ENCODE measurements at places on chromosomes 7 and 10.

GRCh38 chr10:30697806-30698205 lies 68.3 kb upstream of the LYZL2 start:
- DNase-seq = no peak

DNA sequence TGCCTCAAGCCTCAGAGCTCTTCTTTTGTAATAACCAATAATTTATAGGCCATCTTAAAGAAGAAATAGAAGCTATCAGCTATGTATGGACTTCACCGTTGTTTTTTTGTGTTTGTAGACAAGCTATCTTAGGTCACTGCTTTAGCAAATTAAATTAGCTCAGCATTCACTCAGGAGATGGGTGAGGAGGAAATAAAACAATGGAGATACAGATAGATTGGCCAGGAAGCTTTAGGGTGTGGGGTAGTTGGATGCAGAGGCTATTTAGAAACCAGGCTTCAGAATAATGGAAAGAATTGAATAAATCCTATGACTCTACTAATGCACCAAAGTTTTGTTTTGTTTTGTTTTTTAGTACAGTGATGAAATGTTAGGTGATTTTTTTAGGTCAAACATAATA lies 66.1 kb downstream of the MDFIC start:
- no peak for DNase-seq

DNA sequence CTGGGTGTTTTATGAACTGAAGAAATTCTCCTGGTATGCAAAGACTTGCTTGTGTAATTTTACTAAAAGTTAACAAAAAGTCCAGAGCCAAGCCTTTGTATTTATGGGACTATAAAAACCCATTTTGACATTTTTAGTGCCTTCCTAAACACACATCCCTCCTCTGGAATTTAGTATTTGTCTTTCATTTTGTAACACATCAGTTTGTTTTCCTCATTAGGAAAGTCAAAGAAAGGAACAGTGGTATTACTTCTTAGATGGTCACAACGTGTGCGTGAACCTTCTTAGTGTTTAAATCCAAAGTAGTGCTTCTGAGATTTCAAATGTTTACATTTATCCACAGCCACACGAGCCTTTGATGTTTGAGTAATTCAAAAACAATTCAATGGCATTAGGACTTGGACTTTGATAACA lies 103.2 kb upstream of the TMEM106B start:
- no peak for DNase-seq

DNA sequence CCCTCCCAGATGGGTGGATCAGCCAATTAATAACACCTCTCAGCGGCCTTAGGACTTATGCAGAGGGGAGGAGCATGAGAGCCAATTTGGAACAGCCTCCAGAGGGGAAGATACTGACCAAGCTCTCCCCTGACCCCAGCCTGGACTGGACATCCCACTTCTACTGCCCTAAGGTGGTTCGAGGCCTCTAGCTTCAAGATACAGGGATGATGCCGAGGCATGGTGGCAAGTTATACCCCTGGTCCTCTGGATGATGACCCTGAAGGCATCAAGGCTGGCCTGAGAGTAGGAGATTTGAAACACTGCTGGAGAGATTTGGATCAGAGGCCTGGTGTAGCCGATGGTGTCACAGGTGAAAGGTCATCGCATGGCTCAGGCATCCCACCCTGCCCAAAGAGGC lies 3.2 kb downstream of the CDH23 start:
- DNase-seq = no peak

- no peak for DNase-seq
Observed at GRCh38 chr10:43594944-43595589, 11.2 kb upstream of the ZNF485 start.

DNA sequence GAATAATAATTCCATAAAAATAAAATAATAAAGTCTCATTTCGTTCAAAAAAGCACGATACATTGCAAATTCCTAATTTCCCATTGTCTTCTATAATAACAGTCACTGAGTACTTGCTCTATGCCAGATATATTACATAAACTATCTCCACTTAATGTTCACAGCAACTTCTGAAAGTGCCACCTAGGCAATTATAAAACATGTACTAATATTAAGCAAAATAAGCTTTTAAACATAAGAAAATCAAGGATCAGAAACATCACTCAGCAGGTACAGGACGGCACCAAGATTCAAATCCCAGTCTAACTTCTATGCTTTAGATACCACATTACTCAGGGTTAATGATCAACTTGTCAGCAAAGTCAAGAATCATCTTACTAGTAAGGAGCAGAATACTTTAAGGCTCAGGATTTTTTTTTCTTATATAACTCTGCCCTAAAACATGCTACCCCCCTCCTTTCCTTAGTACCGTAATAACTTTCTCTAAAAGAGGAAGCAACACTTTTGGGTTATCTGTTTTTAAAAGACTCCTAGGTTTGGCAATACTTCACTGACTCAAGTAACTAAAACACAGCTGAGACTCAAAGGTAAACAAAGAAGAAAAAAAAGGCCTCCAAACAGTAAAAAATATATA lies 51.3 kb downstream of the USP6NL start:
- DNase-seq = no peak

DNA sequence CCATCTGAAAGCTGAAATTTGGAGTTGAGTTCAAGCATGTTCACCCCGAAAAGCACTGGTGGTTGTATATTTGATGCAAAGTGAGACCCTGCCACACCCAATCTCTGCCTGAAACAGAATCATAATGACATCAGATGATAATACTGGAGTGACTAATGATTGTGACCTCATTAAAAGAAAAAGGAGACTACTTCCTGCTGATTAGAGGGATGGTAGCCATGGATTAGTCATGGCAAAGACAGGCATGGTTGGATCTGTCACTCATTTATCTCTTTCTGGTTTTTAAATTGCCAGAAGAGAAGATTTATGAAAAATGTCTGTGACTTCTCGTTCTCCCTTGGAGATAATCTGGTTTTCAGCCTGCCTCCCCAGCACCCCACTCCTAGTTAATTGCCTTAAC lies 101.2 kb downstream of the BAMBI start:
- no peak for DNase-seq

DNA sequence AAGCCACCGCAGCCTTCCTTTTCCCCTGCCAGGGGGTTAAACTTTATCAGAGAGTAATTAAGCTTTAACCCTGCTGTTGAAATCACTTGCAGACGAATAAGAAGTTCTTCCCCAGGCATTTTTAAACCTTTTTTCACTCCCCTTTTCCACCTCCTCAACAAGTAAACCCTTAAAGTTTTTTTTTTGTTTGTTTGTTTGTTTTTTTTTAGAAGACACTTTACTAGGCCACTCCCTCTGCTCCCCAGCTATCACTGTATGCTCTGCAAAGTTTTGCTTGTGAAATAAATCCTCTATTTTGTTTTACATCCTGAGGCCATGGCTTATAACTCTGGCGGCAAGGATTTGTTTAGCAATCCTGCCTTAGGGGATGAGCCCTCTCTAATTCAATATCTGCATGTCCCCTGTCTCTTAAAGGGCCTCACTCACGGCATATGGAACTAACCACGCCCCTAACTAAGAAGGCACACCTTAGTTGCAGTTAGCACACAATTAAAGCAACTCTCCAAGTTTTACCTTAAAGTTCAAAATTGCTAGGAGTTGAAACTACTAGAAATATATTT lies 1354.7 kb upstream of the LRRTM3 start:
- no peak for DNase-seq

- DNase-seq = peak; percentile 34
Observed at GRCh38 chr10:119784340-119785067, 58.7 kb downstream of the INPP5F start.

DNA sequence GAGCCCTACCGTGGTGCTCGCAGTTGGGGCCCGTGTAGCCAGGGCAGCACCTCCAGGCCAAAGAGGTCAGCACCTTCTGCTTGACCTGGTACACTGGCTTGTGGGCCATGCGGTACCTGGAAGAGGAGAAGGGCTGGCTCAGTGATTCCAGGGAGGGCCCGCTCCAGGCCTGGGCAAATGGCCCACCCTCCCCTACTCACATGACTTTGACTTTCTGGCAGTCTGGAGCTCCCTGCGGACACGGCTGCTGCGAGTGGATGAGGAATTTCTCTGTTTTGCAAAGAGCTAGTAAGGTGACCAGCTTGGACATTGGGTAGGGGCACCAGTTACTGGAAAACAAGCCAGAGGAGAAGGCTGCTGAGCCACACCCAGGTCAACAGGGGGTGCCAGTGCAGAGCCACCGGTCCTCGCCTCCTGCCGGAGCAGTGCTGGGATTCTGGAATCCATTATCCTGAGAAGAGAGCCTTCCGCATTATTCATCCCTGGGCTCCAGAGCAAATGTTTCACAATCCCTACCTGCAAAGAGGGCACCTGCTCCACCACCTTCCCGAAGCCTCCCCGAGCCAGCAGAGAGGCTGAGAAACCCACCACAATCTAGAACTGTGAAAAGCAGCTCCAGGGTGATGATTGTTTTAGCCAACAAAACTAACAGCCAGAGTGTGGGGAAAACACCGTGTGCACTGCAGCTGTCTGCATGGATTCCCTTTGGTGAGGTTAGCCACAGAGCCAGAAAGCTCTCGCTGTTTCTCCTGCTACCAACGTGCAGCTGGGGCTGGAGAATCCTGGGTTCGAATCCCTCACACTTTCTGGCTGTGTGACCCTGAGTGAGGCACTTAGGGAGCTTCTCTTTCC lies 11.8 kb downstream of the MMRN2 start:
- no peak for DNase-seq

GRCh38 chr10:36220151-36220550 lies 578.1 kb upstream of the FZD8 start:
- DNase-seq = no peak

DNA sequence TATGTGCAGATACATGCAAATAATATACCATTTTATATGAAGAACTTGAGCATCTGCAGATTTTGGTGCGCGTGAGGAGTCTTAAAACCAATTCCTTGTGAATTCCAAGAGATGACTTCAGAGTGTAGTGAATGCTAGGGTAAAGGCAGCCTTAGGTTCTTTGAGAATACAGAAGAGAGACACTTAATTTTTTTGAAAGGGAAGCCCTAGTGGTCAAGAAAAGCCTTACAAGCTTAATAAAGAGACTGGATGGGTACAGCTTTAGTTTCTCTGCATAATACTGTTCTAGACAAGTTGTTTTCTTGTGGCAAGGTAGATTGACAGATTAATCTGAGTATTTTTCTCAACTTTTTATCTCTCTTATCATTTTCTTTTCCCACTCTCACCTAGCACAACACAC lies 636.5 kb downstream of the DNAJB9 start:
- DNase-seq = no peak

- DNase-seq = no peak
Observed at GRCh38 chr10:125005312-125006187, 63.6 kb downstream of the ZRANB1 start.

- peak; percentile 71 for DNase-seq
Observed at GRCh38 chr10:2978111-2978510, 89.2 kb upstream of the PFKP start.

DNA sequence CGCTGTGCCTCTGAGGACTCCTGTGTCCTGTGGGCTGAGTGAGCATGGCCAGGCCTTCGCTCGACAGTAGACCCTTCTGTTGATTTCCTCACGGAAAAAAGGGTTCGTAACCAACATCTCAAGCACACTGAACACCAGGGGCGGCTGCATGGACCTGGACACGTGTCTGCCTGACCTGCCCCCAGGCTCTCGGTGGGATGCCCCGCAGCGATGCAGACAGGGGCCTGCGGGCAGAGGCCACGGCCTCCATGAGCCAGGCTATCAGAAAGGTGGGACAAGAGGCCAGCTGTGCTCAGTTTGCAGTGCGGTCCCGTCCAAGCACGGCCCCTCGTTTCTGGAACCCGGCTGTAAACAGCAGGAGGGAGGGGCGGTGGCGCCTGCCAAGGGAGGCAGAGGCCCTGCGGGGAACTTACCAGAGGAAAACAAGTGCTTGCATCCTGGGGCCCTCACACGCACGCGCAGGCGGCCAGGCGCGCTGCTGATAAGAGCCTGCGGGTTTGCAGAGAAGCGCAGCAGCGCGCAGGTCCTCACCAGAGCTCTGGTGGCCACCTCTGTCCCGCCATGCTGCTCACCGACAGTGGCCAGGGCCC lies 10.6 kb downstream of the GPR146 start:
- DNase-seq = no peak

DNA sequence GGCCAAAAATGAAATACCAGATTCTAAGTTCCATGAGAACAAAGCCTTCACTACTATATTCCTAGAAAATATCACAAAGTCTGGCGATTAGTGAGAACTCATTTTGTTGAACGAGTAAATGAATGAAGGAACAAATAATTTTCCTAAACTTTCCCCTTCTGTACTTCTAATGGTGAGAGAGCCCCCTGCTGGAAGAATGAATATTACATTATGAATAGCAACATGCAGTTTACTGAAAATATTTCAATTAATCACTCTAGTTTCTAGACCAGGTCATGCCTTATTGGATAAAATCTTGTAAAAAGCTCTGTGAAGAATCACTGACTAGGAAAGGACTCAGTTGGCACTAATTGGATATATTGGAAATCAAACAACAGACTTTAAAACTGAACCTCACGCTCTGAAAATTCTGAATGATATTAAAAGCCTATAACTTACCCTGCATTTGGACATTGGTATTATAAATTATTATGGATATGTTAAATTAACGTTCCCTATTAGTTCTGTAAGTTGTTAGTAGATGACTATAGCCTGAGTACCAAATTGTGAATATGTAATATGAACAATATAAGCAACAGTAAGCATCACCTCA lies 32.4 kb upstream of the MTPN start:
- DNase-seq = peak; percentile 31

GRCh38 chr7:158684329-158684728 lies 20.3 kb downstream of the NCAPG2 start:
- DNase-seq = no peak

GRCh38 chr7:90266808-90267207 lies 21.8 kb downstream of the CFAP69 start:
- no peak for DNase-seq

DNA sequence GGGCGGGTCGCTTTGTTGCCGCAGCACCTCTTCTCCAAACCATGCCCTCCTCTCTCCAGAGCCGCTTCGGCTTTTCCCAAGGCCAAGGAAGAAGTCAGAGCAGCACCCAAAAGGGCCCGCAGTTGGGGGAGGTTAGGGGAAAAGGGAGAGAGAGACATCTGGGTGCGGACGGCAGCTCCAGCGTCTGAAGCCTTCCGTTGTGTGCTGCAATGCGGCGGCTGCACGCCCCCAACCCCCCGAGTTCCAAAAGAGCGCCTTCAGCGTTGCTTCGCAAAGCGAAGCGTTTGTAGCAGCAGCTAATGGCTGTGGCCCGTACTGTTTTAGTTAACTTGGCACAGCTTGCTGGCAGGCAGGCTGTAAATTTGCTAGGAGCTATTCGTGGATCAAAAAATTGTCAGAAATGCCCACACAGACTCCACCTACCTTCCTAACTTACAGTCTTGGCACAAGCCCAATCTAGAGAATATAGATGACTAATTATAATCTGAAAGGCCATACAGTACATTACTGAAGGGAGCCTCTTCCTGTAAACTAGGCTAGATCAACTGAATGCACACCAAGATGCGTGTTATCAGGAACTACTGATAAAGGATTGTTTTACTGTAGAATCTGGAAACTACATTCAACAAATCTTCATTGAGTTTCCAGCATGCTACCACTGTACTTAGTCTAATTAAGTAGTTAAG lies 1.1 kb upstream of the KBTBD2 start:
- no peak for DNase-seq

Data from NCI-H2029 (cell line).